Neural crest cell (in vitro differentiated cells): ENCODE measurements at places on chromosomes 2 and 18.
A peak's percentile ranks its signal among the peaks of the same experiment; 100 is the strongest.

GRCh38 chr2:24492421-24493279 is 1.6 kb downstream of the NCOA1 start:
- H3K36me3 ChIP-seq: no peaks in the 10 kb centered on the region
- H3K4me3 ChIP-seq: peak overlapping the region; percentile 91
- no peak overlapping the region for H3K27ac ChIP-seq
- peaks cover 34% of the 10 kb centered on the region for H3K4me1 ChIP-seq

DNA sequence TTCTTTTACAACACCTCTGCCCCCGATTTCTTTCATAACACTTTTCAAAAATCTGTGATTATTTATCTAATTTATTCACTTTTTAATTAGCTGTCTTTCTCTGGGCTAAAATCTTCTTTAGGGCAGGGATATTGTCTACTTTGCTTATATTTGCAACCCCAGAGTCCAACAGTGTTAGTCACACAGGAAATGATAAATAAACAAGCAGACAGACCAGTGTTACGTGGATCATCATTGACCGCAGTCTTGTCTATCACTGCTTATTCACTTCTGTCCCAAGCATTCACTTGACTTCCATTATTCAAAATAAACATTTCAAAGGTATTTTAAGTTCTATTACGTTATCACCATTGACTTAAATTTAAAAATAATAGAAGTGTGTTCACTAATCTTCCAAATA is 237.6 kb upstream of the UBE2E3 start:
- no peaks in the 10 kb centered on the region for H3K27me3 ChIP-seq
- H3K4me3 ChIP-seq: no peak overlapping the region
- no peak overlapping the region for H3K27ac ChIP-seq
- DNase-seq: no peak
- no peaks in the 10 kb centered on the region for H3K4me1 ChIP-seq

GRCh38 chr2:170218456-170218855 is 40.5 kb downstream of the MYO3B start:
- no peak for DNase-seq
- H3K36me3 ChIP-seq: no peaks in the 10 kb centered on the region
- H3K27me3 ChIP-seq: no peaks in the 10 kb centered on the region
- H3K4me3 ChIP-seq: no peak overlapping the region
- peaks cover 30% of the 10 kb centered on the region for H3K4me1 ChIP-seq

DNA sequence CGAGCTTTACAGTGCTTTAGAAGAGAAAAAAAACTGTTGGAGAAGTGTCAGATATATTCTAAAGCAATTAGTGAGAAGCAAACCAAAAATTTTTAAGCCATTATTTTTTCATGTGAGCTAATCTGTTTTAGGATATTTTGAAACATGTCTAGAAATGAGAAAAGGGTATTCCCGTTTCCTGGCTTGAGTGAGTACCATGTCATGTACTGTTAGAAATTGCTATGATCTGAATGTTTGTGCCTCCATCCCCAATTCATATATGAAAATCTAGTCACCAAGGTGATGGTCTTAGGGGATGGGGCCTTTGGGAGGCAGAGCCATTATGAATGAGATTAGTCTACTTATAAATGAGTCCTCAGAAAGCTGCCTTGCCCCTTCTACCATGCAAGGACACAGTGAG is 493.3 kb upstream of the GCFC2 start:
- H3K4me1 ChIP-seq: no peaks in the 10 kb centered on the region
- H3K27me3 ChIP-seq: no peaks in the 10 kb centered on the region
- no peak overlapping the region for H3K27ac ChIP-seq
- DNase-seq: no peak
- no peaks in the 10 kb centered on the region for H3K36me3 ChIP-seq

DNA sequence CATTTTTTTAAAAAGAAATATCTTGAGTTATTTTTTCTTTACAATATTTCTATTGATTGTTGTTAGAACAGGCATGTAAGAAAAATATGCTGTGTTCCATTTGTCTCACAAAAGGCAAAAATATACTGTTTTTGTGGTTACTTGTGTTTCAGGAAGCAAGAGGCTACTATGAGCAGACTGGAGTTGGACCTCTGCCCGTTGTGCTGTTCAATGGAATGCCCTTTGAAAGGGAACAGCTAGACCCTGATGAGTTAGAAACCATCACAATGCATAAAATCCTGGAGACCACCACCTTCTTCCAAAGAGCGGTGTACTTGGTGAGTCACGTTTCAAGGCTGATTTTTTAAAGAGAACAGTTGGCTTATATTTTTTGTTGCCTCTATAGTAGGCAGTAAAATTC is 54.7 kb downstream of the UGGT1 start:
- no peak for DNase-seq
- H3K4me1 ChIP-seq: peaks cover 9% of the 10 kb centered on the region
- peaks cover 9% of the 10 kb centered on the region for H3K36me3 ChIP-seq
- no peaks in the 10 kb centered on the region for H3K27me3 ChIP-seq
- H3K27ac ChIP-seq: no peak overlapping the region
- H3K4me3 ChIP-seq: no peak overlapping the region

GRCh38 chr2:239824046-239824694 is 201.0 kb downstream of the NDUFA10 start:
- H3K36me3 ChIP-seq: no peaks in the 10 kb centered on the region
- H3K27ac ChIP-seq: peak overlapping the region; percentile 88
- DNase-seq: no peak
- no peak overlapping the region for H3K4me3 ChIP-seq

- H3K27ac ChIP-seq: no peak overlapping the region
- H3K36me3 ChIP-seq: peaks cover 3% of the 10 kb centered on the region
- no peak for DNase-seq
- no peaks in the 10 kb centered on the region for H3K27me3 ChIP-seq
- peaks cover 36% of the 10 kb centered on the region for H3K4me1 ChIP-seq
- no peak overlapping the region for H3K4me3 ChIP-seq
These were observed 46.6 kb downstream of the GBX2 start for GRCh38 chr2:236121546-236121945.
